ENCODE measurements at places on chromosomes 16 and 17.

GRCh38 chr16:88010343-88010967 lies 59.2 kb downstream of the BANP start:
- DNase-seq: no peak

DNA sequence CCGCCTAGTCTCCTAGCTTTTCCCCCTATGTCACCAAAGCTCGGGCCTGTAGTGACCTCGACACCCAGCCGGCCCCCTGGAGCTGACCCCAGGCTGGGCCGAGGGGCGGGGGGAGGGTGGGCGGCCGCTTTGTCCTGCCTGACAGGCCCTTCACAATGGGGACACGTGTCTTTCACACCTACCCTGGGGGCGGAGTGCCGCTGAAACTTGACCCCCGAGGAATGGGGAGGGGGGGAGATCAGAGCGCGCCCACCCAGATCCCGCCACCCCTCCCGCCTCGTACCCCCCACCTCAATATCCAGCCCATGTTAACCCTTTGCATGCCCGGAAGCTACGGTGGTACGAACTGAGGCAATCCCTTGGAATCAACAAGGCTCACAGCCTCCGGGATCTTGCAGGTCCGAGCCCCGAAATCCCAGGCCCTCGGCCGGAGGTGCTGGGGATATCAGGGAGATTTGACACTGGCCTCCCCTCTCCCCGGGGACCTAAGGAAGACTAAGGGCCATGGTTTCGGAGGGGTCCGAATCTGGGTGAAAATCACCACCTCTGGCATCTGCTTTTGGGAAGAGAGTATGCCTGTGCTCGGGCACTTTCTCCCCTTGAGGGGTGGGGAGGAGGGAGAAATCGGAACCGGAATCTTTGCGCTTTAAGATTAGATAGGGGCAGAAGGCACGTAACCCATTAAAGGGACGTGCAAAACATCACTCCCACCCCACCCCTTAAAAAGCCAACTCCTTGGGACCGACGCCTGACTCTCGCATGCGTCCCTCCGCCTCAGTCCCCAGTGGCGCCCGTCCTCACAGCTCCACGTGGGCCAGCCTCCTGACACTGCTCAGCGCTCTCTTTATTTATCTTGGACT lies 2.6 kb downstream of the NOG start:
- DNase-seq: no peak

GRCh38 chr17:40404003-40404402 lies 13.7 kb downstream of the TOP2A start:
- no peak for DNase-seq

DNA sequence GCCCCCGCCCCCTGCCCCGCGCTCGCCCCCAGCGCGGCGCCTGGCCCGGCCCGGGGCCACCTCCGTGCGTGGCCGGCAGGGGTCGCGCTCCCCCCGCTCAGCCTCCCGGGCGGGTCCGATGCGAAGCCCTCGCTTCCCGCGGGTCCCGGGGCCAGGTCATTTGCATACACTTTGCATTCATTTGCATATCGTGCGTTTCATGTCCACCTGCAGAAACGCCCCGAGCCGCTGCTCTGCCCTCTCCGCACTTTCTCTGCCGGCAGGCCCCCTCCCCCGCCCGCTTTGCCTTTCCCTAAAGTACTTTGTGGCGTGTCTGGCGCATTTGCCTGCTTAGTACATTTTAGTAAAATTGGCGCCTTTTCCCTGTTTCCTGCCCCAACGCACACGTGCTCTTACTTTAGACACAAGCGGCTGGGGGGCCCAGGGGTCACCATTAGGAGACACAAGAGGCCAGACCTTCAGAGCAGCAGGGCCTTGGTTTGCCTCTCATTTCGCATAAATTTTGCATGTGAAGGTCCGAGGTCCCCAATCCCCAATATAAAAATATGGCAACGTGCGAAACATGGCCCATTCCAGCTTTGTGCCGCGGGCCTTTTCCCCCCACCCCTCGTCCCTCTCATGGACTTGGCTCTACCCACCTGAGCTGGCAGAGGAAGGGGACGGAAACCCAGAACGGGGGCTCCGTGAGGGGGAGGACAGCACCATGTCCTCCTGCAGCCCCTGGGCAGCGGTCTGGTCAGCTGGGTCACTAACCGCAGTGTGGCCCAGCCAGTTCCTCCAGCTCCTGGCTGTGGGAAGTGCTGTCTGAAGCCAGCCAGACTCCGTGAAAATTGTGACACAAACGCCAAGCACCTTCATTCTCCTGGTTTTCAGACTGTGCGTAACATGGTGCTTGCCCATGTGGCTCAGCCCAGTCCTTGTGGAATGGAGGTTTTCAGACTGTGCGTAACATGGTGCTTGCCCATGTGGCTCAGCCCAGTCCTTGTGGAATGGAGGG lies 34.8 kb downstream of the CBFA2T3 start:
- no peak for DNase-seq

DNA sequence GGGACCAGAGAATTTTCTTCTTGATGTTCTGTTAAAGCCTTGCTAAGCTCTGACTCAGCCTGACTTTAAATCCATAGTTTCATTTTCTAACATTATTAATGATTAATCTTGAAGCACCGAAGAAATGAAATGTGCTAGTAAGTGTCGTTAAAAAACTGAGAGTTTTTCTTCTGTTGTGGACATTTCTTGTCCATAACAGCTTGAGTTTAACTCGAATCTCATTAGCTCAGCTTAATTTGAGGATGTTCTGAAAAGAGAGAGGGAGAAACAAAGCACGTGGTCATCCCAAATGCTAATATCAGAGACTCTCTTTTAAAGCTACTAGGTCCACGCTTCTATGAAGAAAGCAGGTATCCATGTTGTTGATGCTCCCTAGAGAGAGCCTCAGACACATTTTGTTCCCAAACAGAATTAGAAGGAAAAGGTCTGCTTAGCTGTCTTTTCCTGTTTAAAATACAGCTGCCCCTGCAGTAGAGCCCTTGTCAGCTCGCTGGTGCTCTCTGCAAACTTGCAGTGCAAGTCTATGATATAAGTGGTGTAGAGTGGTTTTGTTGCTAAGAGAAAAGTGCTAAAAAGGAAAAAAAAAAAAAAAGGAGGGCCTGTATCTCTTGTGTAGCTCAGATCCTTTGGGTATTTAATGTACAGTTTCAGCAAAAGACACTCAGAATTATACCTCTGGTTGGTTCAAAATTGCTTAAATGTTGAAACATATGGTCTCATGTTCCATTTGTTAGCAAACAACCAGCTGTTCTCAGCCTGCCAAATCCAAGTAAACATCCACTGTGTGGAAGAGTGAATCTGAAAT lies 191.1 kb upstream of the TBX2 start:
- DNase-seq: no peak

DNA sequence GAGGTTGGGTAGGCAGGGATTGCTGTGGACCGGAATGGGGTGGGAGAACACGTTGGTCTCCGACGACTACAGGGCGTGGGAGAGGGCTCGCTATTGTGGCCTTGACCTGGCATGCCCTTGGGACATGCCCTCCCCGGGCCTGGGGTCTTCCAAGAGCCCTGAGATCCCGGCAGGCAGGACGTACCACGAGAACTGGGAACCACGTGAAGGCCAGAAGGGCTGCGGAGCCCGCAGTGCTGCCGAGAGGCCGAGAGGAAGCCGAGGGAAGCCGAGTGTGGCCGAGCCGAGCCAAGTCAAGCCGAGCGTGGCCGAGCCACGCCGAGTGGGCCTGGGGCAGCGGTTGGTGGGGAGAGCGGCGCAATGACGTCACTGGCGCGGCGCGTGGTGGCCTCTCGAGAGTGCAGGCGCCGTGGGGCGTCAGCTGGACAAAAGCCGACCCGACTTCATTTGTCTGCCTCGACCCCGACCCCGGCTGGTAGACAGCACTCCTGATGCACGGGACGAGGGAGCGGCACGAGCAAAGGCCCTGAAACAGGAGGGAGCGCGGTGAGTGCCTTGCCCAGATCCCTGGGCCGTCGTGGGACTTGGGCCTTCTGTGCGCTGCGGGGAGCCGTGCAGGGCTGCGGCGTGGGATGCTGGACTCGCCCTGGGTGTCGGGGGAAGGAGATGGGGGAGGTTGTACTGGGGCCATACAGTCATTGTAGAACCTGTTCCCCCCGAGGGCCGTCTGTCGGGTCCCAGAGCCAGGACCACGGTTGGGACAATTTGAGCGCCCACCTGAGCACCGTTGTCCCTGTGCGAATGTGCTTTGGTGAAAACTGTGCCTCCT lies 6.6 kb downstream of the SOCS1 start:
- no peak for DNase-seq

GRCh38 chr16:53123747-53124146 lies 69.0 kb downstream of the CHD9 start:
- DNase-seq: no peak

Measured in iPS DF 6.9 (cell line).